Activated CD4-positive, CD25-positive, alpha-beta regulatory T cell treated with anti-CD3 and anti-CD28 coated beads, Interleukin-2, amount 50 U/mL, for 16 hours (primary cell): ENCODE measurements at places on chromosomes 5 and 9.
A peak's percentile ranks its signal among the peaks of the same experiment; 100 is the strongest.

DNA sequence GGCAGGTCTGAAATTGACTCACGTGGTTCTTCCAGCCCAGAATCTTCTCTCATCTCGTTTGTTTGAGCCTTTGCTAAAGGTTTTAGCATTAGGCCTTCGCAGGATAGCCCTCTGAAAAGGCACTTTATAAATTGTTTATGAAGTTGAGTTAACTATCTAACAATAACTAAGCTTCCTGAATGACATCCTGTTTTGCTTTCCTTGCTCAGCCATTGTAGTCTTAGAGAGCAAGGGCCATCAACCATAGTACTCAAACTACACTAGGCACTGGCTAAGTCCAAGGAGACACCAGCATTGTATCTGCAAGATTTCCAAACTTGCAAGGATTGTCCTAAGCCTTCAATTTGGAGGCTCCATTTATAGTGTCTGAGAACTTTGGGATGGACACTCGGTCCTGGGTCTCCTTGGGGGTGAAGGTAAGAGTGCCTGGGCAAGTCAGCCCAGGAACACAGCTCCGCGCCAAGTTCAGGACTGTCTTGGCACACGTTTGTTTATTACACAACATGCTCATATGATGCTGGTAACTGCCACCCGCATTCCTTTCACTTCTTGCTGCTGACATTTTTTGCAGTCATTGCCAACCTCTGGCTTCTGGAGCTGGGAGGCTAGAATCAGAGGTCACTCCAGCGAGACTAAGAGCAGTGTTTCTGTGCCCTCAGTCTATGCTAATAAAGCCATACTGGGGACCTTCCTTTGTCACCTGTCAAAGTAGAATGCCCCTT, 151.1 kb downstream of the ESM1 start:
- no peak for DNase-seq

DNA sequence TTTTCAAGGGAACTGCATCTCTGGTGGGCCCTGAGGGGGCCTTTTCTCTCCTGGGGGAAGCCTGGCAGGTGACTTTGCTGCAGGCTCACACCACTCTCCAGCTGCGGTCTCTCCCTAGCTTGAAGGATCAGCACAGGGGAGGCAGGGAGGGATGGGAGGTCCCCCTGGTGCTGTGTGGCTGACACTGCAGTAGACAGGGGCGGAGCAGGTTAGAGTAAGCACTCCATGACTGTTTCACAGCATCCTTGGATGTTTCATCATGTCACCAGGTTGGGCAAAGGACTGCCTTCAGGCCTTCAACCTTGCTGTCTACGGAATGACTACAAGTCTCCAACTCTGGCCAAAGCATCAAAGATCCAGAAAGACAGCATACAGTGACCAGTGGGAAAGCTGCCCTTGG, 470.7 kb downstream of the CDK5RAP2 start:
- DNase-seq = no peak

- no peak for DNase-seq
Observed at GRCh38 chr5:173192561-173192960, 42.4 kb downstream of the NKX2-5 start.

- no peak for DNase-seq
Observed at GRCh38 chr9:12544700-12545099, 148.5 kb upstream of the TYRP1 start.

DNA sequence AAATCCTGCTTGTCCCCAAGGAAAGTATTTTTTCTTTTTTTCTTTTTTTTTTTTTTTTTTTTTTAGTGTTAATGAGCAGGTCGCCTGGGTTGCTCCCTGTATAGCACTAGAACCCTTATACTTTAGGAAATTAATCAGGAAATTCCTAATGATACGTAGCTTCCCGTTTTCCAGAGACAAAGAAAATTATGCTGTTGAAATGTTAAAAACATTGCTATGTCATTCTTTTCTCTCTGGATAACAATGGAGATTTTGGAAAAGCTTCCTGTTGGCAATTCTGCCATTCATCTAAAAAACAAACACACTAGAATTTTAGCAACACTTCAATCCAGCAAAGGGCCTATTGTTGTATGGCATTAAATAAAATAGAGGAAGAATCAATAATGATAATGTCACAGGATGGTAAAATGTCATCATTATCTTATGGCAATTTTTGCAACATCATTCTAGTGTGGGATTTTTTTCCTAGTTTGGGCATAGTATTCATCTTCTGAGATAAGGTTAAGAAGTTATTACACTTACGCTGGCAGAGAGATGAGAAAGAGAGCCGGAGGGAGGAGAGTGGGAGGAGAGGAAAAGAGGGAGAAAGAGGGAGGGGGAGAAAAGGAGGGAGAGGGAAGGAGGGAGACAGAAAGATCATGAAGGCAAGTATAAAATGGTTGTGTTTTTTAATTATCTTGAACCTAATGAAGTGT, 315.8 kb upstream of the PDE4D start:
- no peak for DNase-seq

- DNase-seq = no peak
Observed at GRCh38 chr9:136175616-136176197, 29.2 kb downstream of the LHX3 start.

DNA sequence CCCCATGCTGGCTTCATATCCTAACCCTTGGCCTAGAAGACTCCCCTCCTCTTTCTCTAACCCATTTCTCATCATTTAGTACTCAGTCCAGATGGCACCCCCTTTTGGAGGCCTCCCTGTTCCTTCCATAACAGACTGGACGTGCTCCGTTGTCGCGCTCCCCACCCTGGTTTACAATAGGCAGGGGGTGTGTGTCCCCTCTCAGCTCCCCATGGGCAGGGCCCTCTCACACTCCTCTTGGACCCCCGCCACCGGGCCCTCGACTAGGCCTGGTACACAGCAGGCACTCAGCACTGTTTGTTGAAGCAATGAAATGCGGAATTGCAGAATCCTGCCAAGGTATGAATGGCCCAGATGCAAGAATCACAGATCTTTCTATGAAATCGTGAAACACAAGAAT, 227.4 kb downstream of the FSTL4 start:
- DNase-seq = no peak

GRCh38 chr9:125784286-125785049, 37.3 kb downstream of the PBX3 start:
- no peak for DNase-seq

GRCh38 chr5:178468196-178468685, 122.0 kb downstream of the COL23A1 start:
- DNase-seq = no peak

- DNase-seq = no peak
Observed at GRCh38 chr5:12974856-12975255, 969.6 kb downstream of the DNAH5 start.

DNA sequence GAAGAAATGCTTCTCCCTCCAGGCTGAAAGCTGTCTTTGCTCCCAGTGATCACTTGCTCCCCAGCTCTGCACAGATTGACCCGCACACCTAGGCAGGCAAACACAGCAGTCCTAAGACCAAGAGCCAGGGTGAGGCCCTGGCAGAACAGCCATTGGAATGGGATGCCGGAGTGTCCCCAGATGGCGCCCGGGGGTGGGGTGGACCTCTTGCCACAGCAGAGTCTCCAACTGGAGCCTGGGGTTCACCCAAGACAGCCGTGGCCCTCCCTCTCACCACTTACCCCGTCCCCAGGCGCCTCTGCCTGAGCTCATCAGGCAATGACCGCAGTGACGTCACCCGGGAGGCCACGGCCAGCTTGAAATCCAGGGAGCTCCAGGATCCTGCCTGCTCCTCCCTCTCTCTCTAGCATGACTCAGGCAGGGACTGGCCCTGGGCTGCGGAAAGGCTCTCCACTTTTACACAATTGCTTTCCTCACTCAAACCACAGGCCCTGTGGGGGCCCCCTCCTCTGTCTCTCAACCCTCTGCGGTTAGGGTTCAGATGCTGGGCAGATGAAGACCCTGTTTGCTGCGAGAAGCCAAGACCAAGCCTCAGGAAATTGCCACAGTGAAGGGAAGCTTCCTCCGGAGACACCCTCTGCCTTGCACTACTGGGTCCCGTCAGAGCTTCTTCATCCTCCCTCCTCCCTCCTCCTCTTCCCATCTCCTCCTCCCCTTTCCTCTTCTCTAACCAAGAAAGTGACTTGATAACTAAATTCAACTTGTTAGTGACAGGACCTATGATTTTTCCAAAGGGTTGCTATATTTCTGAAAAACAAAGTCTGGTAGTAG, 24.3 kb upstream of the PTGES start:
- no peak for DNase-seq

- DNase-seq = no peak
Observed at GRCh38 chr5:52682492-52682891, 105.2 kb upstream of the ITGA1 start.

GRCh38 chr9:126001581-126002225, 254.5 kb downstream of the PBX3 start:
- DNase-seq = no peak

DNA sequence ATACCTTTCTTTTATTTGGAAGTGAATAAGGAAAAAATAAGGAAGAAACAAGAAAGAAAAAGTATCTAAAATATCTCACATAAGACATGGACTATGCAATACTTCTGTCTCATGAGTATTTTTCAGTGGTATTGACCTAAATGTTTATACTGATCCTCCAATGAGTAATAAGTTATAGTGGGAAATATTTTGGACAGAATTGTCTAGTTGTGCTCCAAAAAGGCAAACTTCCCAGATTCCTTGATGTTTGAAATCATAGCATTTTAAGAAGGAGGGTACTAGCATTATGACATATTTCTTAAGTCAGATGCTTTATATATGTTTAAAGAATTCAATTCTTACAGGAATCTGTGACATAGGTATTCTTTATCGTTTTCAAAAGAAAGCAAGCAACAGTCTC, 34.5 kb upstream of the BASP1 start:
- DNase-seq = no peak

DNA sequence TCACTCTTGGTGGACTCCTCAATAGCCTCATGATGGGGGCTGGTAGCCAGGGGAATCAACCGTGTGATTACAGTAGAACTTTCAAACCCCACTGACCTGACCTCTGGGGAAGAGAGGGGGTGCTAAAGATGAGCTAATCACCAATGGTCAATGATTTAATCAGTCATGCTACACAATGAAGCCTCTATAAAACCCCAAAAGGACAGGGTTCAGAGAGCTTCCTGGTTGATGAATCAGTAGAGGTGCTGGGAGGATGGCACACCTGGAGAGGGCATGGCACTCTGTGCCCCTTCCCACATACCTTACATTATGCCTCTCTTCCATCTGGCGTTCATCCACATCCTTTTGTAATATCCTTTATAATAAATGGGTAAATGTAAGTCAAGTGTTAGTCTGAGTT, 8.9 kb upstream of the SH3TC2 start:
- DNase-seq = no peak

DNA sequence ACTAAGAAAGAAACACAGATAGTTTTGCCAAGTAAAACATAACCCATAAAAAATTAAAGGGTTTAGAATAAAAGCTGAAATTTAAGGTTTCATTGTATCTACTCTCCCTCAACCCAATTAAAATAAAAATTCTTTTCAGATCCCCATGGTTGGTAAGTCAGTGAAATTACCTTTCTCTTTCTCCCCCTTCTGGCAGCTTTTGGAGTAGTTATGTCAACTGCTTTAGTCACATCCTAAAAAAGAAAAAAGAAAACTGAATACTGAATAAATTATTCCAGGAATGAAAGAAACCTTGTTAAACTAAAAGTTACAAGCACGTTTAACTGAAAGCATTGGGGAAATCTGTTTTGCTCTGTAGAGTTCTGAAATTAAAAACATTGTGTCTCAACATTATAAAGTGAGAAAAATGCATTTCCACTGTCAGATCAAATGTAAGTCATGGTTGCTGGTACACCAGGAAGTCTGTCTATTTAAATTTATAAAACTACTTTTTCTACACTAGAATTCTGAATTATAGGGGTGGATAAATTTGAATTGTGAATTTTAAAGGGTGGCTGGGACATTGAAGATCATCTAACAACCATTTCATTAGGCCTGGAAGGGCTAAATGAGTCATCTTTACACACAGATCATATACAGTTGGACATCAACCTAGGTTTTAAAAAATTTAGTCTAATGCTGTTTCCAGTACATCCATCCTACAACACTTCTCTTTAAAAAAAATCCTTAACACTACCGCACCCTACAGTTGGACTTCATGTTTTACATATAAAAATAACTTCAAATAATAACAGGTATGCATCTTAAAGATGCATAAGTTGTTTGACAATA, 24.7 kb downstream of the PSIP1 start:
- no peak for DNase-seq

DNA sequence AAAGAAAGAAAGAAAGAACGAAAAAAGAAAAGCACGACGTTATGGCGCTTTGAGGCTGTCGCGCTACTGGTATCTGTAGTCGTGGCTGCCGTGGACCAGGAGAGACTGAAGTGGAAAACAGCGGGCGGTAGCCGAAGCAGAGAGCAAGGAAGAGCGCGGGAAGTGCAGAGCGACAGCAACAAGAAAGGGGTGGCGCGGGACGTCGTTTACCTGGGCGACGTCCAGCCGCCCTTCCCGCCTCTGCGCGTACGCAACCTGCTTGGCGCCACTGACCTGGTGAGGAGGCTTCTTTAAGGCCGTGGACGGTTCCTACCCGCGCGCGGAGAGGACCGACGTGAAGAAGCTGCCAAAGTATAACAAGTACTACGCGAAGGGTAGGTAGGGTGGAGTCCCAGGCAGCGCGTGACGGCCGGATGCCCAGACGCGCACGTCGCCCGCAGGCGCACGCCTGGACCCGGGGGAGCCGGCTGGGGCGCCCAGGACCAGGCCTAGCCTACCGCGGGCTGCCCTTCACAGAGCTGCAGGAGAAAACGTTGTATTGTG, 15.4 kb downstream of the CCL28 start:
- DNase-seq = peak; percentile 13

- DNase-seq = no peak
Observed at GRCh38 chr5:62371409-62371808, 32.3 kb downstream of the DIMT1 start.

DNA sequence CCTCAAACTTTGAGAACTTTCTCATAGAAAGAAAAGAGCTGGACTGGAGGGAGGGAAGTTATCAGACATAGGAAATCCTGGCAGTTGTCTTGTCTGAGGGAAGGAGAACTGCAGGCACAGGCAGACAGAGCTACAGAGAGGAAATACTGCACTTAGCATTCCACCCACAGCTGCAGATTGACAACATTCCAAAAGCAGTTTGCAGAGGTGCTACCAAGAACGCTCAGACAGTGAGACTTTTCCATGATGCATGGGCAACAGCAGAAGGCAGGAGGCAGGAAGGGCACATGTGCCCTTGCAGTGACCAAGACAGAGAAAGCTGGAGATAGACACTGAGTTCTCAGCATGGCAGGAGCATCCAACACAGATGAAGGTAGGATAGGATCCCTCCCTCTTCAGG, 327.5 kb upstream of the ZNF462 start:
- no peak for DNase-seq

- DNase-seq = no peak
Observed at GRCh38 chr5:109998726-109999125, 309.0 kb downstream of the MAN2A1 start.

DNA sequence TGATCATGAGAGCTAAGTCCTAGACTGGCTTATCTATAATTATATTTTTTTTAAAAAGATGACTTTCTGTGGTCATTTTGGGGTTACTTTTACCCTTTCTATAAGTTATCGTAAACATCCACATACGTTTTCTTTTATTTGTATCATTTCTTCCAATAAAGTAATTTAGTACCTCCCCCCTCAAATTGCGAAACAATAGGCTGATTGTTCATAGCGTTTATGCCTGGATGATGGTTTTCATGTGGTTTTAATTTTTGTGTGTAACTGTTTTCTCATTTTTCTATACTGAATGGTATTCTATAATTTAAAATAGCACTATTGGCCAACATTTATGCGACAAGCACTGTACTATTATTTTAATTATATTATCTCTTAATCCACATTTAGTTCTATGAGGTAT, 44.5 kb downstream of the SMC5 start:
- no peak for DNase-seq
